ENCODE measurements at places on chromosomes 12 and 14.

GRCh38 chr12:9869307-9870161 lies at the start of gene CLEC2B:
TSS of gene CLEC2B (minus strand) at chr12:9869354.
- DNase-seq = no peak

DNA sequence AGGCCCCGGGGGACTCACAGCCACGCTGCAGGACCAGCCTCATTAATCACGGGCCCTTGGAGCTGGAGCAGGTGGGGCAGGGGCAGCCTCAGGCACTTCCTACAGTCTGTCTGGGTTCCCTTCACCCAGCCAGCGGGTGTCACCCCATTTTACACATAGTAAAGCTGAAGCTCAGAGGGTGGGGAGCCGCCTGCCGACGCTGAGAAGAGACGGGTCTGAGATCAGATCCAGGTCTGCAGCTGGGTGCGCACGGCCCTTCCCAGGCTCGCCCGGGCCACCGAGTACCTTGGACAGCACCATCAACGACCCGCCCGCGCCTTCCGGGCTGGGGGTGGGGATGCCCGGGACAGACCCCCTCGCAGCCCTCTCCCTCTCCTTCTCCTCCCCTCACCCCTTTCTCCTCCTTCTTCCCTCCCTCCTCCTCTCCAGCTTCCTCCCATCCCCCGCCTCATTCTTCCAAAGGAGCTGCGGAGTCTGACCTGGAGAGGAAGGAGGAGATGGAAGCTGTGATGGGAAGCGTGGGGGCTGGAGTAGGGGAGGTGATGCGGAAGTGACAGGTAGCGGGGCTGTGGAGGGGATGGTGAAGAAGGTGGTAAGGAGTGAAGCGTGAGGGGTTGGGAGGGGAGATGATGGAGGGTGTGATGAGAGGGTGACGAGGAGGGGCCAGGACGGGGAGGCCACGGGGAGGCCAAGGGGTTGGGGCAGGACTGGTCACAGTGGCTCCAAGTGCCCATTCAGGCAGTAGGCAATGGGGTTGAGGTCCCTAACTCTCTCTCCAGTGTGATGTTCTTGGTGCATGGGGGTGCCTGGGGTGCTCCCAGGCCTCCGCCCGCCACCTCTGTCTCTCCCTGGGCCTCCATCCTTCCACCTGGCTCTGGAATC lies 8.8 kb downstream of the DTX1 start:
- peak; percentile 86 for DNase-seq

DNA sequence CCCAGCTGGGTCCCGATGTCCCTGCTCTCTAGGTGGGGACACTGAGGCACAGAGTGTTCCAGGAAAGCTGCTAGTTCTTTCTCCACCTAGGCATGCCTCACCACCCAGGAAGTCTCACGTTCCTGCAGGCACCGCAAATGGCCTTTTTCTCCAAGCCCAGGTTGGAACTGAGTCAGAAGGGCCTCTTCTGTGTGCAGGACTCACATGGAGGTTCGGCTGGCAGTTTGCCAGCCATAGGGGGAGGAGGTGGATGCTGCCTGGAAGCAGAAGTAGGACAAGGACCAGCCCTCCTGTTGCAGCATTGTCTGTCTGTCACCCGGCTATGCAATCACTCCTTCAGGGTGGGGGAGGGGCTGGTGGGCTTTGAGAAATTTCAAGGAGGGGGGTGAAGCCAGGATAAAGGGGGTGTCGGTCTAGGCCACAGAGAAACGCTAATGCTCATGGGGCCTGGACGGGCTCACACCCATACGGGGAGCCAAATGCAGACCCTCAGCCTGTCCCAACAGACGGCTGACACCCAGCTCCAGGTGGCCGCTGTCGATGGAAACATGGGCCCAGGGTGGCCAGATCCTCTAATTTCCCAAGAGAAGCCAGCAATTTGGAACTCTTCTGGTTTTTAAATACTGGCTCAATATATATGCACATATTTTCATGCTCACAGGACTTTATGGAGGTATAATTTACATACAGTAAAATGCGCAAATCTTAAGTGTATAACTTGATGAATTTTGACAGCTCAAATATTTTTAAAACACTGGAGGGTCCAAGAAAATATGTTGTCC lies 120.5 kb downstream of the PHETA1 start:
- DNase-seq = no peak

GRCh38 chr12:2225696-2226095 lies 172.9 kb downstream of the CACNA1C start:
- DNase-seq = no peak

DNA sequence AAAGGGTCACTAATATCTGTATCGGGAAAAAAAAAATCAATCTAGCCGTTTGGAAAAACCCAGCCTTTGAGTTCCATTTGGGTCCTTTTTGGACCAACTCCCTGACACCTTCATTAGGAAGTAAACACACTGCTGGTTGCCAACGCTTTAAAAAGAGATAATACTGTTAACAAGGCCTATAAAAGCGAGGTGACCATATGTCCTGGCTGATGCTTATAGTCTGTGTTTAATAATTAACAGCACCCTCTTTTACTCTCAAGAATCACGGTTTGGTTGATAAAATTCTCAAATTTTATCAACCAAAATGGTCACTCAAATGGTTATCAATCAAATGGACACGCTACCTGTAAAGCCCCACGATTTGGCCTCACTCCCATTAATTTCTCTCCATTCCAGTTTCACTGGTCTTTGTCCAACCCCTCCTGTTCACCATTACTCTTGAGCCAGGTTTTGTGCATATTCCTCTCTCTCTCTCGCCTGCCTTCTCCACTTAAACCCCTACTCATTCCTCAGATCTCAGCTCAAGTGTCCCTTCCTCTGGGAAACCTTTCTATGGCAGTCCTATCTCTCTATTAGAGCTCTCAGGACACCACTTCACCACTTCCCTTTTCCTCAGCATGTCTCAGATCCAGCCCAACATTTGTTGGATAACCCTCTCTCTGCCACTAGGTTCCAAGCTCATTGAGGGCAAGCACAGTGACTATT lies 9.5 kb downstream of the BTG1 start:
- no peak for DNase-seq

DNA sequence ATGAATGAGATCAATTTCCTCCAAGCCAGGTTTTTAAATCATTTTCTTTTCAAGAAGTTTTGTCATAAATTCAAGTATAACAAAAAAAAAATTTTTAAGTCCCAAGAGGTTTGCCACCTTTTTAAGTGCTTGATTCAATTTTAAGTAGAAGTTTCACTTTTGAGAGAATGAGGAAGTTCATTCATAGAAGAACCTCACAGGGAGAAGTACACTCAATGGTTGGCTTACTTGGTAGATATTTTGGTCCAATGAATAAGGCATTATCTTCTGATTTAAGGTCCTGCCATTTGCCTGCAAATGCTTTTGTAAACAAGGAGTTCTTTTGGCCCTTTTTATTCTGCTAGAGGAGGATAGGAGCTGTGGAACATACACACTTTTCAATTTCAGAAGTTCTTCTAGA lies 96.7 kb upstream of the NOVA1 start:
- no peak for DNase-seq

- no peak for DNase-seq
Observed at GRCh38 chr12:99024870-99025269, 379.8 kb downstream of the APAF1 start.

- no peak for DNase-seq
Observed at GRCh38 chr12:41014643-41015020, 173.5 kb upstream of the PDZRN4 start.

DNA sequence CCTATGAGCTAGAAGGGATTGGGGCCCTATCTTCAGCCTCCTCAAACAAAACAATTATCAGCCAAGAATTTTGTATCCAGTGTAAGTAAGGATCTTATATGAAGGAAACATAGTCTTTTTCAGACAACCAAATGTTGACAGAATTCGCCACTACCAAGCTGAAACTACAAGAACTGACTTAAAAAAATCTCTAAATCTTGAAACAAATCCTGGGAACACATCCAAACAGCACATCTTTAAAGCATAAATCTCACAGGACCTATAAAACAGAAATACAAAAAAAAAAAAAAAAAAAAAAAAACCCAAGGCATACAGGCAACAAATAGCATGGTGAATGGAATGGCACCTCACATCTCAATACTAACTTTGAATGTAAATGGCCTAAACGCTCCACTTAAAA lies 41.3 kb upstream of the LMNTD1 start:
- no peak for DNase-seq

DNA sequence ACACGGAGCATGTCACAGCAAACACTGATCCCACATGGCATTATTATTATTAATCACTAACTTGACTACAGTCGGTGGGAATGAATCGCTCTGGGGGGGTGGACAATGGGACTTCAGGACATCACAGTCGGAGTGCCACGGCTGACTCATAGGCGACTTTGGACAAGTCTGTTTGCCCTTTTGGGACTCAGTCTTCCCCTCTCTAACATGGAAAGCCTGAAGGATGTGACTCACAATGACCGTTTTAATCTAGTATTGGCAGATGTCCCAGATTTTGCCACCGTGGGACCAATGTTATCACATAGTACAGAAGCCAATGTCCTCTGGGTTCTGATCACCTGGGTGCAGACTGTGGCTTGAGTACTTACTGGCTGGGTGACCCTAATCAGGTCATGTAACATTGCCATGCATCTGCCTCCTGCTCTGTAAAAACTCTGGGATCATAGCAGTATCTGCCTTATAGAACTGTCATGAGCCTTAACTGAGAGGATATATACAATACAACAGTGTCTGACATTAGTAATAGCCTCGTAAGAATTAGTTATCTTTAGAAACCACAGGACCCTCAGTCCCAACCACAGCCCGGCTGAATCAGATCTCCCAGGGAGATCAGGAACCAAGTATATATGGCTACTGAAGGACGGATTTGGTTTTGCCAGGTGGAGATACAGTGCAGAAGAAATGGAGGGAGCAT lies 362.6 kb downstream of the BCL11B start:
- no peak for DNase-seq

DNA sequence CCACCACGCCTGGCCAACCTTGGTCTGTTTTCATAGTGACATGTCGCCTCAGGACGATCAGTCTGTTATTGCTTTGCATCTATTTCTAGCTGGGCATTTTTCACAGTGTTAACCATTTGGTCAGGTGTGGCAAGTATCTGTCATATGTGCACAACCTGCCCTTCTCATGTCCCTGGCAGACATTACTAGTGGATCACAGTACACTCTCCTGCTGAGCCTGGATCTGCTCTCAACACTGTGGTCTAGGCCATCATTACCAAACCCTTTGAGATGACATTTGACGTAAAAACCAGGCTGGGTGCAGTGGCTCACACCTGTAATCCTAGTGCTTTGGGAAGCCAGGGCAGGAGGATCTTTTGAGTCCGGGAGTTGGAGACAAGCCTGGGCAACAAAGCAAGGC lies 29.4 kb upstream of the NOS1 start:
- DNase-seq = no peak

DNA sequence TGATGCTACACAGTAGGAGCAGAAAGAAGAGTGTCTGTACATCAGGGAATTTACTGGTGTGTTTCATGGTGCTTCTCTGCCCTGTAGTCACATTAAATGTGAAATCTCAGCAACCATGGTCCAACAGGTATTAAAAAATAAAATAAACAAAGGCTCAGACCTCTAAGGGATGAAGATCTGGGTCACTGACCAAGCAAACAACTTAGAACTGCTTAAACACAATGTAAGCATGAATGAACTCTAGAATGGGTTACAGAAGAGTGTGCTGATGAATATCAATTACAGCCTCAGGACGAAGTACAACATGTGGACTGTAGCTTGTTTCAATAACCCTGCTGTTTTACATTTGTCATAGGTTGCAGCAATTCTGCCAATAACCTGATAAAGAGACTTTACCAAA lies 47.4 kb downstream of the SLC35F4 start:
- no peak for DNase-seq

DNA sequence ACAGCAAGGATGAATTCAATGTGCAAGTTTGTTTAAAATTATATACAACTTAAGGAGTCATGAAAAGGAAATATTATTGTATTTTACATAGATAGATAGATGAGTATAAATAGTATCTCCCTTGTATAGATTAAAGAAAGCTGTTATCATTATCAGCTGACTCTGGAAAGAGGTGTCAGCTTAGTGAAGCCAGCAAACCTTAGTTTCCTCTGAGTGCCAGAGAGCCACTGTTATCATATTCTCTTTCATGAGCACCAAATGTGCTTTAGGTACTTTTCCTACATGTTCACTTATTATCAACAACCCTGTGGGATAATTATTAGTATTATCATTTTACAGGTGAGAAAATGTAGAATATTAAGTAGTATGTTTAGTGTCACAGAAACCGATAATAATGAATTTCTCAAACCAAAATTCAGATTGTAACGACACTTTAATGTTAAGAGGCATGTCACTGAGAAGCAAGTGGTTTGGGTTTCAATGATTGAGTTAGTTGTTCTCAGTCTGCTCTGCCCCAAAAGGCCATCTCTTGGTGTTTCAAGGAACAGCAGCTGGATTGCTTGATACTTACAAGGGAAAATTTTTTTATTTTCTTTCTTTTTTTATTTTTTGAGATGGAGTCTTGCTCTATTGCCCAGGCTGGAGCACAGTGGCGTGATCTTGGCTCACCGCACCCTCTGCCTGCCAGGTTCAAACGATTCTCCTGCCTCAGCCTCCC lies 53.7 kb downstream of the PLEKHA5 start:
- DNase-seq = no peak

DNA sequence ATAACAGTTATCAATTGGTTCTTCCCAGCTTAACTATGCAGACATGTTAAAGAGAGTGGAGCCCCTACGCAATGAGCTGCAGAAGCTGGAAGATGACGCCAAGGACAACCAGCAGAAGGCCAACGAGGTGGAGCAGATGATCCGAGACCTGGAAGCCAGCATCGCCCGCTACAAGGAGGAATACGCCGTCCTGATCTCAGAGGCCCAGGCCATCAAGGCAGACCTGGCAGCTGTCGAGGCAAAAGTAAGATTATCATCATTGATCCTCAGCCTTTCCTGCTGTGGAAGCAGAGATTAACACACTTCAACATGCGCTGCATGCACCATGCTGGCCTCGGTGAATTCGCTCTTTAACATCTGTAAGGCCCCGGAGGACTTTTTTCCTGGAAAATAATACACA lies 53.6 kb downstream of the HSP90AA1 start:
- no peak for DNase-seq

GRCh38 chr14:31085027-31085426 lies 58.8 kb upstream of the STRN3 start:
- no peak for DNase-seq

GRCh38 chr12:78275886-78276285 lies 445.2 kb downstream of the NAV3 start:
- DNase-seq = no peak

DNA sequence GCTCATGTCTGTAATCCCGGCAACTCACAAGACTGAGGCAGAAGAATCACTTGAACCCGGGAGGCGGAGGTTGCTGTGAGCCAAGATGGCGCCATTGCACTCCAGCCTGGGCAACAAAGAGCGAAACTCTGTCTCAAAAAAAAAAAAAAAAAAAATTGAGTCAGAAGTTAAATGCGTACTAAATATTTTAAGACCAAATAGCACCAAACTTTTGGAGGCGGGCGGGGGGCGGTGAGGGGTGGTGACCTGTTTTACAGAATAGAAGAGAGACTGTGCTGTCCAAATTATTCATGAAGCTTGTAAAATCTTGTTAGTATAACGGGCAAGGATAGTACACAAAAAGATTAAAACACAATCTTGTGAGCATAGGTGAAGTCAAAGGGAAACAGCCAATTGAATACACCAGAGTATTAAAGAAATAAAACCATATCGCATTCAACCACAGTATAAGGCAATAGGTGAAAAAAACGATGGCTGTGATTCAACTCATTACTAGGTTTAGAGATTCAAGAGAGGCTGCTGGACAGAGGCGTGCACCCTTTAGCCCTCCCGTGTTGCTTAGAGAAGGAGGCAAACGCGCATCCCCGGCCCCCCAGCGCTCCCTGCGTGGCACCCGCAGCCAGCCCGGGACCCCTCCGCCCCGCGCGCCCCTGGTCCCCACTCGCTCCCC lies 571 bp downstream of the ZNF891 start:
- no peak for DNase-seq

GRCh38 chr12:117854339-117855012 lies 114.3 kb downstream of the KSR2 start:
- peak; percentile 92 for DNase-seq
